Right ventricle myocardium inferior (tissue), 1 donor: ENCODE measurements at places on chromosomes 7 and 10. TPM values are rescaled to one million over a fixed set of nuclear protein-coding genes. Genes with fewer than 3 reads are reported as not detected.

Gene OR9A2
- total RNA-seq = not detected

Gene SLC29A4
- total RNA-seq = 4.0 TPM

Gene DHX32
- 42.3 TPM for total RNA-seq

Gene TEX36
- not detected for total RNA-seq

Gene GPRIN2
- total RNA-seq = not detected

Gene HMX3
- total RNA-seq = not detected

Gene PRSS37
- total RNA-seq = not detected

Gene COBL
- total RNA-seq = 88.3 TPM

Gene CPED1
- 27.5 TPM for total RNA-seq

Gene TUBB8
- not detected for total RNA-seq

Gene KCP
- 0.11 TPM for total RNA-seq

Gene NME8
- not detected for total RNA-seq

Gene PTN
- total RNA-seq = 21.6 TPM

Gene OR6B1
- total RNA-seq = not detected

Gene SPDYE2B
- total RNA-seq = not detected

Gene PNLIPRP2
- not detected for total RNA-seq

Gene OGDHL
- total RNA-seq = 1.9 TPM

Gene GDF2
- not detected for total RNA-seq

Gene PSD
- total RNA-seq = 0.49 TPM

Gene RADIL
- 3.9 TPM for total RNA-seq

Gene HOXA9
- total RNA-seq = not detected
